Placental epithelial cell (primary cell): ENCODE measurements at places on chromosomes 16 and 17. TPM values are rescaled to one million over a fixed set of nuclear protein-coding genes. Genes with fewer than 3 reads are reported as not detected.

The CD7 gene
- not detected in 2 replicates for total RNA-seq

The CSF3 gene
- total RNA-seq = not detected in 2 replicates

The PPP1R27 gene
- total RNA-seq = not detected in 2 replicates

The CHMP6 gene
- total RNA-seq = 17.6 and 24.7 TPM in 2 replicates

The SETD1A gene
- total RNA-seq = 4.7 and 5.0 TPM in 2 replicates

The CCDC200 gene
- not detected in 2 replicates for total RNA-seq

The UTS2R gene
- not detected in 2 replicates for total RNA-seq

The HIC1 gene
- total RNA-seq = 6.7 and 11.6 TPM in 2 replicates

The CCL17 gene
- not detected in 2 replicates for total RNA-seq

The KRT20 gene
- total RNA-seq = not detected in 2 replicates
